CD4-positive, alpha-beta T cell treated with Interleukin-1 beta for 1 hour (primary cell): ENCODE measurements at places on chromosomes 2 and 18.

DNA sequence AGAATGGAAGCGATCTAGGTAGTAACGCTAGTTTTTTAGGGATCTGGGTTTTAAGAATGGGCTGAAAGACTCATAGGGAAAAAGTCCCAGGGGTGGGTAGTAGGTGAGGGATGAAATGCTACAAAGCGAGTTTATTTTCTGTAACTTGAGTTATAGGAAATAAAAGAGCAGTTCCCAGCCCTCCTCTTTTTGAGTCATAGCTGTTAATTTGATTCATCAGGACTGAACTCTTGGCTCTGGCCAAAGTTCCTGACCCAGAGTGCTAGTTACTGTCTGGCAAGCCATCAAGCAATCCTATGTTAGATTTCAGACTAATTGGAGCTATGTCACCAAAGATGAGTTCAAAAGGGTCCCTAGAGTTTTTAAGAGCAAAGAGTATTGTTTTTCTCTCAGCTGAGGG lies 17.4 kb upstream of the NOSTRIN start:
- DNase-seq, result no peak

- DNase-seq, result peak; percentile 81
These were observed 2.9 kb upstream of the CRYBA2 start for GRCh38 chr2:218995972-218996711.

- DNase-seq, result no peak
These were observed 188.3 kb downstream of the ZNF516 start for GRCh38 chr18:76306685-76307292.

GRCh38 chr18:24497031-24497754 lies 36.8 kb downstream of the HRH4 start:
- no peak for DNase-seq

DNA sequence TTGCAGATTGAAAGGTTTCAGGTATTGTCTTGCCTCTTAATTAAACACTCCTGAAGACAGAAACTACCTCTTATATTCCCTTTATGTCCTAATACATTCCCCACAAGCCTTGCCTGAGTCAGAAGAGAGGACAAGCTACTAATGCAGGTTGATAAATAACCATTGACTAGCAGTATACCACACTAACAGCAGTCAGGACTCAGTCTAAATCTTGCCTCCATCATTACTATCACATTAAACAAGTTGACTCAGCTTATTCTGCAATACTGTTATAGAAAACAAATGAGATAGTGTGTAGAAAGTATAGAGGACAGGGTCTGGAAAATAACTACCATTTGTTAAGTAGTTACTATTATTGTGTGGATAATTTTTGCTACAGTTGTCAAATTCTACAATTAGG lies 63.8 kb downstream of the TTC21B start:
- no peak for DNase-seq

- no peak for DNase-seq
These were observed 81.4 kb upstream of the MSH2 start for GRCh38 chr2:47321411-47322031.

GRCh38 chr2:46179037-46179621 lies 118.1 kb upstream of the EPAS1 start:
- peak; percentile 69 for DNase-seq

DNA sequence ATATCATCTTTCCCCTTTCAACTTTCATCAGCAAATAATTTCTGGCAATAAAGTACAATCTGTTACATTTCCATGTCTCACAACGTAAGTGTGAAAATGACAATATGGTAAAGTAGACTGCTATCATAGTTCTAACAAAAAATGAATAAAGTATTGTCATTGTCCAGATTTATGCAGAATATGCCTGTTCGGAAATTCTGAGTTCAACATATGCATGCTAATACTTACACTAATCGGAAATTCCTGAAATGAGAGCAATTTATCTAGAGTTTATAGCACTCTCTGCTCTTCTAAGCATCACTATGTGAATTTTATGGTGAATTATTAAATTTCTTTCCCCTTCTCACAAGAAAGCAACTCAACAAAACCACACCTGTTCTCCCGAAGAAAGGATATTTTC lies 8.1 kb downstream of the CWC22 start:
- no peak for DNase-seq
